ENCODE measurements at places on chromosomes 2 and 18. TPM values are rescaled to one million over a fixed set of nuclear protein-coding genes. Genes with fewer than 3 reads are reported as not detected.
A peak's percentile ranks its signal among the peaks of the same experiment; 100 is the strongest.

Gene CLEC4F
- total RNA-seq = not detected

Gene TM4SF20
- total RNA-seq = 0.09 TPM

Gene CDH19
- not detected for total RNA-seq

Gene TEKT4
- total RNA-seq = not detected

Gene ALPP
- total RNA-seq = not detected

GRCh38 chr2:239035361-239035814 lies 187.5 kb downstream of the TWIST2 start:
- DNase-seq = no peak

- DNase-seq = no peak
Measured at GRCh38 chr2:31539505-31539904, 41.2 kb downstream of the SRD5A2 start.

DNA sequence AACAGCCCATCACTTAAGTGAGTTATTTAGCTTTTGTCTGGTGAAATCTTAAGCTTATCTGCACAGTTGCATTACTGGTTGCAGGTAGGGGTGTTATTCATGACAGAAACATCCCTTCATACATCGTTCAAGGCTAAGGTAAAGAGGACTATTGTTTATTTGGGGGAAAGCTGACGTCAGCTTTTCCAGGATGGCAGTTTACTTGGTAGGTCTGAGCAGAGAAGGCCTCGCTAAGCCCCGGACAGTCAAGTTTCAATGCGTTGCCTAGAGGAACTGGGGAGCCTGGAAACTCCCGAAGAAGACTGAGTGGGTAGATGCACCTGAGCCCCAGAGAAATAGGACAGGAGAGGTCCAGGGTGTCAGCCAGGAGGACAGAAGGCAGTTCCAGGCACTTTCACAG lies 2.2 kb downstream of the RNU4ATAC start:
- no peak for DNase-seq

- no peak for DNase-seq
Measured at GRCh38 chr2:20267529-20267928, 42.6 kb upstream of the SDC1 start.

DNA sequence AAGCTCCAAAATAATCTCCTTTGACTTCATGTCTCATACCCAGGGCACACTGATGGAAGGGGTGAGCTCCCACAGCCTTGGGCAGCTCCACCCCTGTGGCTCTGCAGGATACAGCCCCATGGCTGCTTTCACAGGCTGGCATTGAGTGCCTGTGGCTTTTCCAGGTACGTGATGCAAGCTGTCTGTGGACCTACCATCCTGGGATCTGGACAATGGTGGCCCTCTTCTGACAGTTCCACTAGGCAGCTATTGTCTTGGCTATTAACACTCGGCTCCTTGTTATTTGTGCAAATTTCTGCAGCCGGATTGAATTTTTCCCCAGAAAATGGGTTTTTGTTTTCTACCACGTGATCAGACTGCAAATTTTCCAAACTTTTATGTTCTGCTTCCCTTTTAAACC lies 634.2 kb downstream of the TSN start:
- no peak for DNase-seq

DNA sequence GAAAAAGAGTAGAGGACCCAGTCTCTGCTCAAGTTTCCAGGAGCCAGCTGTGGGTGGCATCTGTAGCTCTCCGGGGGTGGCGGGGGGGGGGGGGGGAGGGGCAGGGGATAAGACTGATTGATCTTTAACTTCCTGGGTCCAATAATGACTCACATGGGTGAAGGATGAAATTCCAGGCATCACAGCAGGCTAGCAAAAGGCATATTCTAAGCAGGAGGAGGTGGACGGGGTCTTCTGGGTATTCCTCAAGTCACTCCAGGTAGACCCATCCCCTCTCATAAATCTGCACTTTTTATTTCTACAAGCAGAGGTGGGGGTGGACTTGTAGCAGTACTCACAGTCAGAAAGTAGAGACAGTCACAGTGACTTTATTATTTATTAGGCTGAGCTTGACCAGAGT lies 85.5 kb upstream of the TMEM247 start:
- DNase-seq = no peak

GRCh38 chr2:37623971-37624900 lies 47.2 kb downstream of the CDC42EP3 start:
- peak; percentile 47 for DNase-seq
